A549 treated with DMSO at 1 μM for 4 hours (cell line): ENCODE measurements at places on chromosomes 16 and 17. TPM values are rescaled to one million over a fixed set of nuclear protein-coding genes. Genes with fewer than 3 reads are reported as not detected.

The RUNDC1 gene
- 21.4 to 22.5 TPM (median 21.9 TPM) in 5 replicates for total RNA-seq

The SLC47A2 gene
- total RNA-seq, result 0.06 to 0.15 TPM (median 0.10 TPM) in 4 of 5 replicates, not detected in the other

The TUBG2 gene
- 18.0 to 26.0 TPM (median 23.3 TPM) in 5 replicates for total RNA-seq

The TBC1D3K gene
- not detected in 5 replicates for total RNA-seq

The NLRC3 gene
- 0.01 to 0.02 TPM in 2 of 5 replicates, not detected in the others for total RNA-seq

The PLD6 gene
- total RNA-seq, result 6.6 to 8.5 TPM (median 7.1 TPM) in 5 replicates

The CRK gene
- 75.7 to 89.3 TPM (median 83.2 TPM) in 5 replicates for total RNA-seq

The SMIM5 gene
- 0.55 to 0.83 TPM (median 0.64 TPM) in 5 replicates for total RNA-seq

The SPNS1 gene
- total RNA-seq, result 56.8 to 81.3 TPM (median 69.7 TPM) in 5 replicates

The SLC12A3 gene
- total RNA-seq, result 0.02 TPM in 2 of 5 replicates, not detected in the others

The ST6GALNAC2 gene
- 0.18 to 0.52 TPM (median 0.25 TPM) in 5 replicates for total RNA-seq

The TLCD3B gene
- 0.31 to 0.68 TPM (median 0.43 TPM) in 5 replicates for total RNA-seq

The G6PC1 gene
- total RNA-seq, result not detected in 5 replicates

The CDT1 gene
- total RNA-seq, result 27.6 to 35.3 TPM (median 30.7 TPM) in 5 replicates

The SLC52A1 gene
- 0.34 to 1.2 TPM (median 0.68 TPM) in 5 replicates for total RNA-seq

The HAP1 gene
- total RNA-seq, result 1.1 to 2.1 TPM (median 1.7 TPM) in 5 replicates

The GRB7 gene
- 4.2 to 7.1 TPM (median 6.5 TPM) in 5 replicates for total RNA-seq

The TPSG1 gene
- total RNA-seq, result 0.10 to 0.22 TPM (median 0.12 TPM) in 3 of 5 replicates, not detected in the others

The NPIPB4 gene
- 23.4 to 39.4 TPM (median 26.2 TPM) in 5 replicates for total RNA-seq

The TNFRSF13B gene
- not detected in 5 replicates for total RNA-seq

The CLEC19A gene
- total RNA-seq, result 0.10 to 0.17 TPM (median 0.15 TPM) in 5 replicates

The MOSMO gene
- total RNA-seq, result 8.0 to 11.5 TPM (median 9.9 TPM) in 5 replicates

The KRTAP3-2 gene
- total RNA-seq, result 0.26 to 0.35 TPM (median 0.34 TPM) in 3 of 5 replicates, not detected in the others

The ZNF750 gene
- not detected in 5 replicates for total RNA-seq

The TBC1D3I gene
- total RNA-seq, result 0.19 to 0.46 TPM (median 0.29 TPM) in 5 replicates

The NT5C gene
- 83.2 to 128 TPM (median 117 TPM) in 5 replicates for total RNA-seq

The CDH3 gene
- 0.12 to 0.39 TPM (median 0.21 TPM) in 5 replicates for total RNA-seq

The LRRC75A gene
- total RNA-seq, result 0.89 to 1.3 TPM (median 1.1 TPM) in 5 replicates

The ERN2 gene
- not detected in 5 replicates for total RNA-seq
